ENCODE measurements at places on chromosomes 6 and 20.

DNA sequence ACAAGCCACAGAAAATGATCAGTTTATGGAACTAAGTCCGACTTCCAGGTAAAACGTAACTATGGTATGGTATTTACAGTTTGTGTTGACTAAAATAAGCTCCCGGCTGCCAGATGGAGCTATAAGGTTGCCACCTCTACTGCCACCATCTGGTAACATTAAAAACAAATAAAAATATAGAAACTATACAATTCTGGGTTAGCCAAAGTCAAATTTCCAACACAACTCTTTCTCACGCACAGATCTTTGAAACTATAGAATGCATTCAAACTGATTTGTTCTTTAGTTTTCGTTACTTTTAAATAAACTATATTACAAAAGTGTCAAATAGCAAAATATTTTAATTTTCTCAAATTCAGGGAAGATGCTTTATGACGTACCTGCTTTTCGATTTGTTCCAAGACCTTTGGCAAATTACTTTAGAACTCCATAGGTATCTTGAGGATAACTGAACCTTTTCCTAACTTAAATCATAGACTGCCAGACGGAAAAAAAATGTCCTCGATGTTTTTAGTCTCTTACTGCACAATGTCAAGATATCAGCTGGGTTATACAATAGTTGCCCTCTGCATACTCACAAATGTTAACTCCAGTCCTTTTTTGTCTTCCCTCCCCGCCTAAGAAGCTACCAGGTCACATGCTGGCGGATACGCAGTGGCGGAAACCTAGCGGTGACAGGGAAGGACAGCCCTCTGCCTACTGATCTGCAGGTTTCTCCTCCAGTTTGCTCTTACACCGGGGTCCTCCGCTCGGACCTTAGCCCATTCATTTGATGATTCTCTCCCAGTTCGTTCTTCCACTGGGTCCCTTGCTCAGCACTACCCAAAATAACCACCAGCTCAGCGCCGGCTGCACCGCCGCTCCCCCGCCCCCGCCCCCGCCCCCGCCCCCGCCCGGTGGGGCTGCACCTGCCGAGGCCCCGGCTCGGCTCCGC, 888 bp downstream of the SLC17A5 start:
- peak; percentile 37 for ATAC-seq

- ATAC-seq = peak; percentile 79
Observed at GRCh38 chr6:14964556-14965270, 281.2 kb upstream of the JARID2 start.

DNA sequence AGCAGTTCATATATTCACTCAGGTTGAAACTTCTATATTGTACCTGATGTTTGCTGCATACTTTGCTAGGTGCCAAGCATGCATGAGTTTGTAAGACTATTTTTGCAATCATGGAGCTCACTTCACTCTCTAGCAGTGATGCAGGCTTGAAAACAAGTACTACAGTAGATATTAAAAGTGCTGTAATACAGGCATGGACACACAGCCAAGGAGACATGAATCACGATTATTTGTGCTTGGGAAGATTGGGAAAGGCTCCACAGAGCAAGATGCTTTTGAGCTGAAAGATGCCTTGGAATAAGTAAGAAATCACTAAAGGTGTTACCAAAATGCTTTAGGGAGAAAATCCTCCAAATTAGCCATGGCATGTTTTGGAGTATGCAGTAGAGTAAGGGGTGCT, 427.4 kb downstream of the UTRN start:
- no peak for ATAC-seq

DNA sequence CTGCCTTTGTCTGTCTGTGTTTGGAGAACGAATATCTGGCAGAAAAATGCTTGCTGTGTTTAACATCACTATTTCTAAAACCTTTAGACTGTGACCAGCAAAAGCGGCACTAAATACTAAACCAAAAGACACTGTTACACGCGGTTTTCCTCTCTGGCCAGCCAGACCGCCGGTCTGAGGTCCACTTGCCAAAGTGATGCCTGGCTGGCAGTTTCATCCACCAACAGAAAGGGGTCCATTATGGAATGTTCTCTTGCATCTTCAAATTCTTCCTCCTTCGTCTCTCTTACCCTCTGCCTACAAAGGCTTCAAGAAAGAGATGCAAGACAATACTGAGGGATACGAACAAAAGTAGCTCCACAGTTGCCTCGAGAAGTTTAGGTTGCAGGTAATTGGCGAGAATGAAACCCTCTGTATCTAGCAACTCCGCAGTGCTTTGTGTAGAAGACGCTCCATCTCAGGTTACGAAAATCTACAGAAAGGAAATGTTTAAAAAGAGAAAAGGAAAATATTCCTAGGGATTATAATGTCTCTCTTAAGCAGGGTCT, 176.6 kb downstream of the TRIM27 start:
- ATAC-seq = no peak

DNA sequence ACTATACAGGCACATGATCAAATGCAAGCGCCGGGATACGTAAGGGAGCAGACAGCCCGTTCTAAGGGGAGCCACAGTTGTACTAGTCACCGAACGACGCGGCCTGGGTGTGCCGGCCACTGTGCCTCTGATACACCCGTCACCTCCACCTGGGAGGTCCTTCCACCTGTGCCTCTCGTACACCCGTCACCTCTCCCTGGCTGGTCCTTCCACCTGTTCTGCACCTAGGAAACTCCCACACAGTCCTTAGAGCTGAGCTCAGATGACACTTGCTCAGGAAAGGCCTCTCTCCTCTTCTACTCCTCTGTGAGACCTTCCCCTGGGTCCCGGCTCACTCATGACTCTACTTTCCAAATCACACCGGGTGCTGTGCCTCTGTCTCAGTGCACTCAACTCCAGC, 245.0 kb downstream of the TTLL2 start:
- ATAC-seq = no peak
